Keratinocyte (primary cell): ENCODE measurements at places on chromosomes 6 and 20. TPM values are rescaled to one million over a fixed set of nuclear protein-coding genes. Genes with fewer than 3 reads are reported as not detected.

GRCh38 chr6:106254636-106255035, 70.9 kb downstream of the ATG5 start:
- no peaks in the 10 kb centered on the region for H3K27me3 ChIP-seq
- H3K4me1 ChIP-seq, result peaks cover 42% of the 10 kb centered on the region
- H3K27ac ChIP-seq, result no peak overlapping the region
- no peak overlapping the region for H3K4me3 ChIP-seq
- no peak for DNase-seq

The NKAPL gene
- 0.25 to 0.35 TPM (median 0.31 TPM) in 3 replicates for polyA plus RNA-seq

DNA sequence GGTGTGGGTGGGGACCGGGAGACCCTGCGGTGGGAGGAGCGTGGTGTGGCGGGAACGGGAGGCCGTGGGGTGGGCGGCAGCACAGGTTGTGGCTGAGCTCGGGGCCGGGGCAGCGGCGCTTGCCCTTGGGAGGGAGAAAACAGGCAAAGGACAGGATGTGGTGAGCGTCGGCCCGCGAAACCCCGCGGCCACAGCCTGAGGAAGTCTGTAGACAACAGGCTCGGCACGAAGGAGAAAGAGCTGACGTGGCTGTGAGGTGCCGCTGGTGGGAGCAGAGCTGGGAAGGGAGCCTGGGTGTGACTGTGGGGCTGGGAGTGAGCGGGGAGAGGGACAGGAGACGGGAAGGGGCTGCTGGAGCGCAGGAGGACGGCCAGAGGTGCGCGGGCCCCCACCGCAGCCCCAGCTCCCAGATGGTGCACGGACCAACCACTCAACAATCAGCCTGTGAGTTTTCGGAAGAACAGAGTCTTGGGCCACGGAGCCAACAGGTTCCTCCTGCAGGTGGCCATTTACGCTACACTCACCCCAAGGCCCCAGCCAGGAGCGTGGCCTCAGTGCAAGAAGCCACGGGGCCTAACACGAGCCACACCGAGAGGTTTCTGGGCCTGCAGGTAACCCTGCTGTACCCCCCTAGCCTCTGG, 202.8 kb downstream of the DLL1 start:
- no peak overlapping the region for H3K4me3 ChIP-seq
- no peak overlapping the region for H3K27ac ChIP-seq
- DNase-seq, result no peak
- no peaks in the 10 kb centered on the region for H3K4me1 ChIP-seq
- H3K27me3 ChIP-seq, result no peaks in the 10 kb centered on the region

GRCh38 chr6:37954791-37955190, 135.3 kb downstream of the ZFAND3 start:
- no peaks in the 10 kb centered on the region for H3K36me3 ChIP-seq
- H3K27ac ChIP-seq, result no peak overlapping the region
- H3K4me1 ChIP-seq, result no peaks in the 10 kb centered on the region
- no peaks in the 10 kb centered on the region for H3K27me3 ChIP-seq
- no peak for DNase-seq
- H3K4me3 ChIP-seq, result no peak overlapping the region

GRCh38 chr6:143601504-143601903, 76.3 kb upstream of the PHACTR2 start:
- no peaks in the 10 kb centered on the region for H3K36me3 ChIP-seq
- no peaks in the 10 kb centered on the region for H3K27me3 ChIP-seq

The TNFRSF6B gene
- polyA plus RNA-seq, result 51.9 to 151 TPM (median 58.1 TPM) in 3 replicates

The RIOK1 gene
- polyA plus RNA-seq, result 10.6 to 11.7 TPM (median 11.5 TPM) in 3 replicates
